ENCODE measurements at places on chromosomes 3 and 15.

DNA sequence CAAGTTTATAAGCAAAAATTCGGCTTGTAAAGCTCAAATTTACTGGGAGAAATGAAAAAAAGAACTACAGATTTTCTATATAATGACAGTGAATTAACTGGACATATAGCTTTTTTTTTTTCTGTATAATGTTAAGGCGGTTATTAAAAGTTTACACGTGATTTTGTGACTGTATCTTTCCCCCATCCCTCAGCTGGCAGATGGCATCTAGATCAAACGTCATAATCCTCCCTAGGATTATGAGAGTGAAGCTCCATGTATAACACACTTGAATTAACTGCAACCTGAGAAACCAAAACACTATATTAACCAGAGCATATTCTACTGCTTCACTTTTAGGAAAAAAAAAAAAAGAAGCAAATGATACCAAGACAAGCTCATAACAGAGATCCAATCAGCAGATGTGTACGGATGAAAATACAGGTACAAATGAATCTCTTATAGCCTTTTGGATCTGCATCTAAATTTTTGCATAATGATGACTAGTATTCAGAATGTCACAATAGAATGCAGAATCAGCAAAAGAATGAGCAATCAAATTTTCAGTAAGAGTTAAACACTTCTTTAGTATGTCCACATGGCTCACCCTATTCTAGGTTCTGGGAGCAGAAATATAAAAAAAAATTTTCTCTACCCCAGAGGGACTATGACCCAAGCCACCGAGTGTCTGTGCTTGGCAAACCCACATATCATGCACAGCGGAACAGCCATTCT, 12.4 kb downstream of the MOBP start:
- no peak for DNase-seq

GRCh38 chr3:134085034-134085775, 55.5 kb upstream of the SLCO2A1 start:
- no peak for DNase-seq

DNA sequence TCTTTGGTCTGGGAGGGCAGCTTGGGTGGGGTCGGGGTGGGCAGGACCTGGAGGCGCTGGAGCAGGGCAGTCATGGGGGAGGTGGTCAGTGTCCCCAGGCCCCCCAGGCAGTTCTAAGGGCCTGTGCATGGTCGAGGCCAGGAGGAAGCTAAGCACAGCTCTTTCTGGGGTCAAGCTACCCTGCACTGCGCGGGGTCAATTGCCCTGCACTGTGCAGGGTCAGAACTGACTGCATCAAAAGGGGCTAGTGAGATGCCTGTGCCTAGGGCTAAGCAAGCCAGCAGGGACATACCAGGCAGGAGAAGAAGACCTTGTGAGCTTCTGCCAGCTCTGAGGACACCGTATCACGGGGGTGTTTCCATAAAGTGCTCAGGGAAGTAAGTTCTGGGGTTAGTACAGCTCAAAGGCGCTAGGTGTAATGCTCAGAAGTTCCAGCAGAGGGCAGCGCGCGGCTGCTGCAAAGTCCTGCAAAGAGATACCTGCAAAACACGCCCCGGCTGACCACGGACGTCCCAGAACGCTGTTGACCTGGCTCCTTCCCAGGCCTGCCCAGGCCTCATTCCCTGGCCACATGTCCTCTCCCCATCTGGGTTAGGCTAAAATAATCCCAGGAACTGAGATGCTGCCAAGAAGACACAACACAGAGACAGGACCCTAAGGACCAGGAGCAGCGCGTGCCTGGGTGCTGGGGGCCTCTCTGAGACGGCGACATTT, 18.8 kb upstream of the IQSEC1 start:
- DNase-seq: peak; percentile 78

- DNase-seq: no peak
Observed at GRCh38 chr3:10557250-10557649, 51.9 kb upstream of the ATP2B2 start.

- no peak for DNase-seq
Observed at GRCh38 chr3:50448752-50449539, 54.5 kb downstream of the CACNA2D2 start.

DNA sequence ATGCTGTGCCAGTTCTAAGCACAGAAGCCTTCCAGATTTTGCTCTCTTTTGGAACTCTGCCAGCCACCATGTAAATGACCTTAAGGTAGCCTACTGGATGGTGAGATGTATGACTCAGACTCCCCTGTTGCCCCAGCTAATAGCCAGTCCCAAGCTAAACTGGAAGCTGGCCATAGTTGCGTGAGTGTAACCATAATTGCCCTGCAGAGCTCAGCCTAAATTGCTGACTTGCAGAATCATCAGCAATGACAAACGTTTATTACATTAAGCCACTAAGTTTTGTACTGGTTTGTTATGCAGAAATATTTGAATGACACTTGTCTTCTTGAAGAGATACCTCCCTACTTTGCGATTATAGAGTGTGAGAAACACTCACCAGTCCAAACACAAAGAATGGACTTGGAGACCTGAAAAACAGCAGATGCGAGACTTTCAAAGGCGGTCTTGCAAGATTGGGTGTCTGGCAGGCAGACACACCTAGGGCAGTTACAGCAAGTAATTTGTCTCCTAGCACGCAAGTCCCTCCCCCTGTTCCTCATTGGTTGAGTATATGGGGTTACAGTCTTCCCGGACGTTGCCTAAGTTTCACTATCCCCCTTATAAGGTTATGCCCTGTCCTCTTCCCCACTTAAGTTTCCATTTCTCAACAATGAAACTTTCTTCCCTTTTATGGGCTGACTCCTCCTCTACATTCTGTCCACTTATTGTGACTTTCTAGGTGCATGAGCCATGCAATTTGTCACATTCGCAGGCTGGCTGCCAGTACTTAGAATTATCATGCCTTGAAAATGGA, 83.6 kb upstream of the XCR1 start:
- no peak for DNase-seq

DNA sequence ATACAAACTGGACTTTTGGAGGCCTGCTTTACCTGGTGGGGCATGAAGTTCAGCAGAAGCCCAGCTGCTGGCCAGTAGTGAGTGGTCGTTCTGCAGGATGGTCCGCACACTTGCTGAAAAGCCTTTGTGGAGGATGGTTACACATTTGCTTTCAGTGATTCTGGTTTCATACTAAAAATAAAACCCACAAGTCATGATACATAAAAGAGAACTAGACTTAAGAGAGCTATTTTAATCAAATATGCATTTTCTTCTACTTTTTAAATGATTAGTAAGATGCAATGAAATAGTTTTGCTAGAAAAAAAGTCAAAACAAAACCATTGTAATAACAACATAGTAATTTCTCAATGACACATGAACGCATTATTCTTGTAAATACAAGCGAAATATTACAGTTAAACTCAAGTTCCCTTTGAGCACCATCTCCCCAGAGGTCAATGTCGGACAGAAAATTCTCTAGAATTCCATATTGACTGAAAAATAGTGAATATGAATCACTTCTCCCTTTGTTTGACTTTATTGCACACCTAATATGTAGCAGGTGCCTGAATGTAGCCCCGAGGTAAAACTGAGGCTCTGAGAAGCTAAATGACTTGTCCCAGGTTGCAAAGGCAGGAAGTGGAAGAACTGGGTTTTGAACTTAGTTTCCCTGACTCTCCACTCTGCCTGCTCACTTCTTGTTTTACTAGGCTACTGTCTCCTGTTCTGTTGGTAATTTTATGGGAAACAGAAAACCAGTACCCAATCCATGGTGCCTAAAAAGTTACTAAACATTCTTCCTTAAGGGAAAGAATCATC, 8.3 kb downstream of the IL5RA start:
- no peak for DNase-seq

- DNase-seq: no peak
Observed at GRCh38 chr3:102536456-102536855, 101.6 kb downstream of the ZPLD1 start.

- no peak for DNase-seq
Observed at GRCh38 chr3:117346901-117347300, 637.3 kb downstream of the TUSC7 start.

DNA sequence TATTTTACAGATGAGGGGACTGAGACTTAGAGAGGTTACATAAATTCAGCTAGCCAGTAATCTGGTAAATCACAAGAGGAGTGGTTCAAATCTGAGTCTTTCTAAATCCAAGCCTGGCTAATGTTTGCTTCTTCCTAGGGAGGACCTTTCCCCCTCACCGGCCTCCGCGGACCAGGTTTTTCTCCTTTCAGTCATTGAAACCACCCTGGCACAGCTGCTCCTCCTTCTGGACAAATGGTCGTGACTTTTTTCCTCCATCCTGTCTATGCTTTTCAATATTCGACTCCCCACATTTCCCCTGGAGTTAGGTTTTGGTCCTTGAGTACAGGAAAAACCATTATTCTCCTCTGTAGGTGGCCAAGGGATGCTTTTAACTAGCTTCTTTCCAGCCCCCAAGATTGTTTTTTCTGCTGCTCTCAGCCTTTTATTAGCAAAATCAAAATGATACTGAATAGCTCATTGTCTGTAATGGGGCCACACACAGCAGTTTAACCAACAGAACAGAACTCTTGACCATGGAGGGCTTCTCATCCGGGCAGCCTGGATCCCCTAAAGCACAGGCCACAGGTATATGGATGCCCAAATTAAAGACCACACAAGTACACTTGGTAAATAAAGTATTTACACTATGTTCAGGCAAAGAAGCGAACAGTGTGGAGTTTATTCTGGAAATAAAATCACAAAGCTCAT, 85.9 kb upstream of the KLHL25 start:
- no peak for DNase-seq

DNA sequence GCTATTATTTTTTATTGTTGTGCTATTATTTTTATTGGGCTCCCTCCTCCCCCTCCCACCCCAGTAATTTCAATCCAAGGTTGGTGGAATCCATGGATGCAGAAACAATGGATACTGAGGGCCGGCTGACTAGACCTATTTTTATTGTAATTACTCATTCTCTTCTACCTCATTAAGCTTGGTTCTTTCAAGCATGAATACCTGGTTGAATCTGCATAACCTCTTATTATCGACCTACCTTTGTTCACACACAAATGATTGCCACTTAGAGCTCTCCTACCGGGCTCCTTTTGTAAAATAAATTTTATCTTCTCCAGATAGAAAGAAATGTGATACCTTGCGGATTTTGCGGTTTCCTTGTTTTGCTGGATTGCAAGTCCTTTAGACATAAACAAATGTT, 31.6 kb downstream of the BTD start:
- no peak for DNase-seq

DNA sequence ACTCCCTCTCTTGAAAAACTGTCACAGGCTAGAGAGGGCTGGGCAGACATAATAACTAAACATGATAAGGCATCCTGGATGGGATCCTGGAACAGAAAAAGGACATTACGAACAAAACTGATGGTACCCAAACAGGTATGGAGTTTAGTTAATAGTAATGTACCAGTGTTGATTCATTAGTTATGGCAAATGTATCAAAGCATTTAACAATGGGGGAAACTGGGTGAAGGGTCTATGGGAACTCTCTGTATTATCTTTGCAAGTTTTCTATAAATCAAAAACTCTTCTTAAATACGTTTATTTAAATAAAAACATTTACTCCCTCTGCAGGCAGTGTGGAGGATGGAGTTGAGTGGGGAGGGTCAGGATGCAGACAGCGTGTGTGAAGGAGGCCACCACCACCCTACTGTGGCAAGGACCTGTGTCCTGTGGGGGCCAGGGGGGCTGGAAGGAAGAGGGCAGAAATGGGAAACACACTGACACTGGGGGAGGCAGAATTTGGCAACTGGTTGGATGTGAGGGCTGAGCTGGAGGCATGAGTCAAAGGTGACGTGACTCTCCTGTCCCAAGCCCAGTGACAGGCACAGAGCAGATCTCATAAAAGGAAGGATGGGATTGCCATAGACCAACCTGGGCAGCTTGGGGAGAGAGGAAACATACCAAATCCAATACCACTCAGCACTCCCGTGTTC, 59.6 kb upstream of the ITGA11 start:
- no peak for DNase-seq

DNA sequence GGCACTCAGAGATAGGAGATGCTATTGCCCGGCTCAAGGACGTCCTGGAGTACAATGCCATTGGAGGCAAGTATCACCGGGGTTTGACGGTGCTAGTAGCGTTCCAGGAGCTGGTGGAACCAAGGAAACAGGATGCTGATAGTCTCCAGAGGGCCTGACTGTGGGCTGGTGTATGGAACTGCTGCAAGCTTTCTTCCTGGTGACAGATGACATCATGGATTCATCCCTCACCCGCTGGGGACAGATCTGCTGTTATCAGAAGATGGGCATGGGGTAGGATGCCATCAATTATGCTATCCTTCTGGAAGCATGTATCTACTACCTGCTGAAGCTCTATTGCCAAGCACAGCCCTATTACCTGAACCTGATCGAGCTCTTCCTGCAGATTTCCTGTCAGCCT, 26.4 kb downstream of the BCL2A1 start:
- DNase-seq: no peak

- no peak for DNase-seq
Observed at GRCh38 chr3:46423588-46423987, 16.5 kb downstream of the CCRL2 start.

- no peak for DNase-seq
Observed at GRCh38 chr3:71759401-71759800, 5.7 kb downstream of the GPR27 start.

DNA sequence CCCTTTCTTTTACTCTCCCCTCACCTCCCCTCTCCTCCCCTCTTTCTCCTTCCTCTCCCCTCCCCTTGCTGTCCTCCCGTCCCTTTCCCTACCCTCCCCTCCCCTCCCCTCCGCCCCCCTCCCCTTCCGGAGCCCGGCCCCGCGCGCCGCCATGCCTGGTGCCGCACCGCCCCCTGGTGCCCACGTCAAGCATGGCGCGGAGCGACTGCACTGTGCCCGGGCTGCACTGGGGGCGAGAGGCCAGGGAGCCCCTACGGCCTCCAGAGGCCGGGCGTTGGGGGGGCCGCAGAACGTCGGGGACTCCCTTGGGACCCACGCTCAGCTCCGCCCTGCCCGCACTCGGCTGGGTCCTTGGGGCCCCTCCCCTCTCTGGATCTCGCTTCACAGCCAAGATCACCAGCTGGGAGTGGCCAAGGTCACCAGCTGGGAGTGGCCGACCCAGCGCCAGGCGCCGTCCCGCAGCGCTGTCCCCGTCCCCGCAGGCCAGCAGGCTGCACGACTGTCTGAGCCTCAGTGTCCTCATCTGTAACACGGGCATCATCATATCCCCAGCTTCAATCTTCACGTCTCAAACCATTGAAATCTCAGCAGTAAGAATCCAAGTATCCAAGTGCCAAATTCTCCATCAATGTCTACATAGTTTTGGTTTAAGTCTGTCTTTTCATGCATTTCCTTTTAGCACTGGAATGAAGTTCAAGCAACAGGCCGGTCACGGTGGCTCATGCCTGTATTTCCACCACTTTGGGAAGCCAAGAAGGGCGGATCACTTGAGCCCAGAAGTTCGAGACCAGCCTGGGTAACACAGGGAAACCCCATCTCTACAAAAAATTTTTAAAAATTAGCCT, 42.5 kb downstream of the TPRA1 start:
- DNase-seq: peak; percentile 77

- no peak for DNase-seq
Observed at GRCh38 chr3:59609657-59610348, 560.0 kb upstream of the CFAP20DC start.

DNA sequence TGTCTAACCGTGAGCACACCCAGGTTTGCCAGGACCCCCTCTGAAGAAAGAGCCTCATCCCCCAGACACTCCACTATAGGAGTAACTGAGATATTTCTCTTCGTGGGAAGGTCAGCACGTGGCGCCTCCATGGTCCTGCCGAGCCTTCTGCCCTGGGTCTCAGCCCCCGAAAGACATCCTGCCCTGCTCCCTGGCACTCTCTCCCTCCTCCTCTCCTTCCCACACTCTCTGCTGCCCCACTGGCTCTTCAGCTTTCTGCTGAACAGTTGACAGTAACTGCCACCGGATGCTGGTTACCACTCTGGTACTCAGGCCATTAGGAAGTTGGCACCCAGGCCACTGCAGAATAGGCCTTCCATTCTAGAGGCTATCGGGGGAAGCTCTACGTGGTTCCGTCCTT, 185.2 kb downstream of the UACA start:
- DNase-seq: no peak
